ENCODE measurements at places on chromosomes 5 and 9.

DNA sequence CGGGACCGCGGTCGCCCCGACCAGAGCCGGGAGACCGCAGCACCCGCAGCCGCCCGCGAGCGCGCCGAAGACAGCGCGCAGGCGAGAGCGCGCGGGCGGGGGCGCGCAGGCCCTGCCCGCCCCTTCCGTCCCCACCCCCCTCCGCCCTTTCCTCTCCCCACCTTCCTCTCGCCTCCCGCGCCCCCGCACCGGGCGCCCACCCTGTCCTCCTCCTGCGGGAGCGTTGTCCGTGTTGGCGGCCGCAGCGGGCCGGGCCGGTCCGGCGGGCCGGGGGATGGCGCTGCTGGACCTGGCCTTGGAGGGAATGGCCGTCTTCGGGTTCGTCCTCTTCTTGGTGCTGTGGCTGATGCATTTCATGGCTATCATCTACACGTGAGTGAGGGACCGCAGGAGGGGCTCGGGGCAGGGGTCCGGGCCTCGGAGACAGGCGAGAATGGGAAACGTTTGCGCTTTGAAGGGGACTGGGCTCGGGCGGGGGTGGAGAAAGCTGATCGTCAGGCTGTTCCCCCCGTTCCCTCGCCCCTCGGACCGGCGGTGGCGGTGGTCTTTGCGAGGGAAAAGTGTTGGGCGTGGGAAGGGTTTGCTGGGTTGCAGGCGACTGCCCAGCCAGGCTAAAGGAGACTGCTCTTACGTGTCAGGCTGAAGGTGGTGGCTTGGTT, 457 bp downstream of the UGCG start:
- DNase-seq, result no peak

DNA sequence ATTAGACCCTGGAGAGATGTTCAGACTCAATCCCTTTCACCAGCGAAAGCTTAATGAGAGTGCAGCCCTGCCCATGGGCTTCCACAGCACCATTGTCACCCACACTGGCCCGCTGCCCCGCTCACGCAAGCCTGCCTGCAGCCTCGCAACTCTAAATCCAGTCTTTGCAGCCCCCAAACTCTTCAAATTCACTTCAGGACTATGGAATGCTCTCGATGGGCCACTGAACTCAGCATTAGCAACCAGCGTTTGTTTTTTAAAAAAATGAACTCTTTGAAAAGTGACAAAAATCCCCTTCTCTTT, 17.1 kb downstream of the DCANP1 start:
- no peak for DNase-seq

GRCh38 chr9:82080265-82080664, 91.7 kb downstream of the SPATA31D1 start:
- DNase-seq, result no peak

- DNase-seq, result no peak
Observed at GRCh38 chr5:131475541-131475941, 159.5 kb downstream of the RAPGEF6 start.

DNA sequence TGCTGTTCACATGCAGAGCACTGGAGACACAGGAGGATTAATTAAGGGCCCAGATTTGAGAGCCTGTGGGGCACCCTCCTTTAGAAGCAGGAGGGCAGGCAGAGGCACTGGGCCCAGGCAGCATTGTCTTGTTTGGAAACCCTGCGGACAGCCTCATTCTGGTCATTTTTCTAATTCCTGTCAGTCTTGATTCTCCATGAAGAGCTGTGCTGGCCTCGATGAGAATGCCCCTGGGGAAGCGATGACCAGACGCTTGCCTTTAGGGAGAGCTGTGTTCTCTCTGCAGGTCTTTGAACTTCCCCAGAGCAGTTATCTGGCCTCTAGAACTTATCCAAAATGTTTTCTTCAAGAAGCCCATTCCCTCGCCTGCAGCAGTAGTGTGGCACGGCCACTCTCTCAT, 117.8 kb upstream of the PTCH1 start:
- DNase-seq, result no peak

GRCh38 chr9:73294336-73294735, 142.7 kb downstream of the ANXA1 start:
- no peak for DNase-seq

DNA sequence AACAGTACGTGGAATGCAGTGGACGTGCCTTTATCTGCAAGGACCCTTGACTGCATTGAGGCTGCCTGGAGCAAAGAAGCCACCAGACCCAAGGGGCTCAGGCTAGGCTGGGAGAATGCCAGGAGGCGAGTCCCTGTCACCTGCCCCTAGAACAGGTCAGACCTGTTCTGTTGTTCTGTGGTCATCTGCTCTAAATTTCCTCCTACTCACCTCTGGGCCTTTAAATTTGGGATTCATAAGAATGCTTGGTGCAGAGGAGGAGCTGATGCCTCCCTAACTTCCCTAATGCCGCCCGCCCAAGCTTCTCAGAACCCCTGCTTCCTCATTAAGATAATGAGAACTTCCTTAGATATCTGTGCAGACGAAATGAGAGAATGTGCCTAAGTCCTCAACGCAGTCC, 32.0 kb downstream of the DAPK1 start:
- no peak for DNase-seq

DNA sequence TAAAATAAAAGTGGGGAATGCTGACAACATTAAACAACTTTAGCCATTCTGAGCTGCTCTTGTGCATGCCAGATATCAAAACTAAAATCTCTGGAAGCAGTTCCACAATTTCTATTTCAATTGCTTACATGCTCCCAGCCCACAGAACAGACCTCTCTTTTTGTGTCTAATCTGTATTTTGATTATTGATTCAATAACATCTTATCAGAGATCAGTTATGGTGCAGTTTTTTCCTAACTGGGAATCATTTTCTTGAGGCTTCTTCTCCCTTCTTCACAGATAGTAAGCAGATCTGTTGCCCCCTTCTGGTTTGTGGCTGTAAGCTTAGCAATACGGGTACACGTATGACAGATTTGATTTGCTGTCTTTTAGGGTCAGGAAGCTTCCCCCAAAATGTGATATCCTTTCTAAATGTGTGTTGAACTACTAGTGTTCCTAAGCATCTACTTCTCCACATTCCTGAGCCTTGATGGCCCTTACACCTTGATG, 39.4 kb downstream of the MRPS27 start:
- DNase-seq, result no peak

GRCh38 chr5:43007246-43007910, 32.7 kb downstream of the ANXA2R start:
- DNase-seq, result peak; percentile 57

DNA sequence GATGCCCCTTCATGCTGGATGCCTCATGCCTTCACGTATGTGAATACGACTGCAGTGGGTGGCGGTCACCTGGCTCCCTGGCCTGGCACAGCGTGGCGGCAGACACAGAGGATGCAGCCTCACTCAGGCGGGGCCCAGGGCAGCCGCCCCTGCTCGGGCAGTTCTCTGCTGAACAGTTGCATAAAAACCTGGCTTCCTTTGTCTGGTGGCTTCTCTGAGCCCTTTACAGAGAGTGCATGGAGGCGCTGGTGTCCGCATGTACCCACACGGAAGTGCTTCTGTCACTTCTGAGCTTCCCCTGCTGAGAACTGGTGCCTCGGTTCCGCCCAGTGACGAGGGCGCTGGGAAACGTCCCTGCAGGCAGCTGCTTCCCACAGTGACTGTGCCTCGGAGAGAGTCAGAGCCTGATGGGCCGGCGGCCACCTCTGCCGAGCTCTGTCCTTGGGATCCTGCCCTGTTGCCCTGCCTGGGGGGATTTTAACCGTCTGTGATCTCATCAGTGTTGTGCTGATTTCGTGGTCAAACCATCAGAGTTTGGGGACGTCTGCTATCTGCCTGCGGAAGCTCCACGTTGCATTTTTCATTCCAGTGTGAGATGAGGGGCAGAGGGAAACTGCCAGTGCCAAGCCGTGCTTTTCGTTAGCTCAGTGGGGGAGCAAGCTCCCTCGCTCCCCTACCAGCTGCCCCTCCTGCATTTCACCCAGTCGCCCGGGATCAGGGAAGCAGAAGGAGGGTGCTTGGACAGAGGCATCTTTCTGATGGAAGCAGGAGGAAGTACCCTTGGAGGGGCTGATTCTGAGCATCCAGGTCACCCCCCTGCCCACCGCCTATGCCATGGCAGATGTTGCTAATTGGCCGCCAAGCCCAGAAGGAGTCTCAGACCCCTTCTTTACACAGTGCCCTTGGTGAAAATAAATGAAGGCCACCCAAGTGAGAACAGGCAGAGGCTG, 153.0 kb upstream of the COL5A1 start:
- DNase-seq, result no peak

- no peak for DNase-seq
Observed at GRCh38 chr5:123094237-123094918, 5.3 kb downstream of the PRDM6 start.

- DNase-seq, result no peak
Observed at GRCh38 chr5:124528838-124529237, 217.6 kb downstream of the ZNF608 start.

DNA sequence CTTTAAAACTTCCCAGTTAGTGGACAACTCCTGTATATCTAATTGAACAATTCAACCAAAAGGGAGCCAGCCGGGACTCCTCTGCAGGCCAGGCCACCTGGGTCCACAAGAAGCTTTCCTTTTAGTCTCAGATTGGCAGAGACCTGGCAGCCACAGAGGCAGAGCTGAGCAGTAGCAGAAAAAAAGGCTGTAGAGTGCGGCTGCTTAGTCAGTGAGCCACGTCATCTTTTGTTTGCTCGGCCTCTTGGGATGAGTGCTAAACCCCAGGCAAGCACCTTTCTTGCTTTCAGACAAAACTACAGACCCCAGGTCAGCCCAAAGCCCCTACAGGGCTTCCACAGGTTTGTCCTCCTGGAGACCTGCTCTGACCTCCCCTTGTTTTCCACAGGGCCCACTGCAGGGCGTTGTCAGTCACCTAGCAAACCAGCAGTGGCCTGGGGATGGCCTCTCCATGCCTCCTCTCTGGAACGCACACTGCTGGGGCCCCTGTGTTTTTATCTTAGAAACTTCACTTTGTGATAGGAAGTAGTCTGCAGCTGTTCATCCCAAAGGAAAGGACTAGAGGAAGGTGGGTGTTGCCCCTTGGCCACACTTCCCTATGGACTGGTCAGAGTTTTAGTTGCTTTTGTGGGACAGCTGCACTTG, 49.9 kb downstream of the SHB start:
- DNase-seq, result no peak

DNA sequence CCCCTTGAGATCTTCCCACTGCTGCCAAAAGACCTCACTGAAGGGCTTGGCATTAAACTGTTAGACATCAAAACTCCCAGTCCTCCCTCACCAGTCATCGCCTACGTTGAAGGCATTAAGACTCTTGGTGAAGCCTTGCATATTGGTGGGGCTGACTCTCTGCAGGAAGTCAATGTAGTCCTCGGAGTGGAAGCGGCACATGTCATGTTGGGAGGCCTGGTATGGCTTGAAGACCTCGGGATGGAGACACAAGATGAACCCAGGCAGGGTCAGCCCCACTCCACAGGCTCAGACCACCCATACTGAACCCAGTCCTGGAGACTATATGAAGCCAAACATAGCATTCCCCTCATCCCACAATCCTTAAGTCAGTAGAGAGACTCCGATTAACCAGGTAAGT, 1.9 kb downstream of the HDAC3 start:
- DNase-seq, result no peak

DNA sequence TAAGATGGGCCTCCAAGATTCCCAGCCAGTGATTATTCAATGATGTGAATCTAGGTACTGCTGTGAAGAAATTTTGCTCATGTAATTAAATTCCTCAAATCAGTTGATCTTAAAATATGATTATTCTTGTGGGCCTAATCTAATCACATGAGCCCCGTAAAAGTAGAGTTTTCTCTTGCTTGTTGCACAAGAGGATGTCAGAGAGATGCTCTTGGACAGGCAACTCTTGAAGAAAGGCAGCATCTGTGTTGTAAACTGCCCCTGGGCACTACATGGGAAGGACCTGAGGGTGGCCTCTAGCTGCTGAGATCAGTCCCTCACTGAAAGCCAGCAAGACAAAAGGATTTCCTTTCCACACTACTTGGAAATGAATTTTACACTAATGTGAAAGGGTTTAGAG, 132.9 kb downstream of the TRPM3 start:
- DNase-seq, result no peak

GRCh38 chr9:115596021-115596745, 478.2 kb upstream of the TNC start:
- DNase-seq, result no peak

- no peak for DNase-seq
Observed at GRCh38 chr9:72596451-72597180, 75.2 kb downstream of the TMC1 start.

DNA sequence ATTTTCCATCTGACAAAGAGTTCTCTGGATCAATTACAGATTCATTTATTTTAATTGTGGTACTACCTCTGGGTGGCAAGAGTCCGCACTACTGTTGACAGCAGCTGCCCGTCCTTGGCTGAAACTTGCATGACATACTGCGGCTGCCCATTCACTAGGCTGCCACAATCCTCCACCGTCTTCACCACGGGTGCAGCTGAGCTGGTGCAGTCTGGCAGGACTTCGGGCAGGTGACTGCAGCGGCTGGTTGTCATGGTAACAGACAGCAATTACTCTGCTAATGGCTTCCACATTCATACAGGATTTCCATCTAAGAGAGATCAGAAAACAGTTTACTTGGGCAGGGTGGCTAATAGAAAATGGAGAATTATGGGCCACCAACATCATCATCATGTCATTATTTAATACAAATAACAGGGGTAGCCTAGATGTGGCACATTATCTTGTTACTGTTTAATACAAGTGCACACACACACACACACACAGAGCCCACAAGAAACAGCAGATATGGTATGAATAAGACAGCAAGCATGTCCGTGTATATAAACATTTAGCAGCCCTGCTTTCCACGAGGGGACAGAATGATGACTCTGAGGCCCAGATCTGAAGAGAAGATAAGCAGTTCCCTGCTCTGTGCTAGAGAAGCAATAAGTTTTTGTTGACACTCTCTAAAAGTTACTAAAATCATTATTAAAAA, 112.3 kb downstream of the MARCHF3 start:
- no peak for DNase-seq

GRCh38 chr9:124781967-124782660, 5.2 kb downstream of the OLFML2A start:
- DNase-seq, result no peak

- DNase-seq, result no peak
Observed at GRCh38 chr5:37165761-37166160, 83.4 kb downstream of the CPLANE1 start.

- DNase-seq, result no peak
Observed at GRCh38 chr5:129097498-129098296, 3.1 kb downstream of the ISOC1 start.

GRCh38 chr5:52375969-52376368, 411.7 kb upstream of the ITGA1 start:
- DNase-seq, result no peak

DNA sequence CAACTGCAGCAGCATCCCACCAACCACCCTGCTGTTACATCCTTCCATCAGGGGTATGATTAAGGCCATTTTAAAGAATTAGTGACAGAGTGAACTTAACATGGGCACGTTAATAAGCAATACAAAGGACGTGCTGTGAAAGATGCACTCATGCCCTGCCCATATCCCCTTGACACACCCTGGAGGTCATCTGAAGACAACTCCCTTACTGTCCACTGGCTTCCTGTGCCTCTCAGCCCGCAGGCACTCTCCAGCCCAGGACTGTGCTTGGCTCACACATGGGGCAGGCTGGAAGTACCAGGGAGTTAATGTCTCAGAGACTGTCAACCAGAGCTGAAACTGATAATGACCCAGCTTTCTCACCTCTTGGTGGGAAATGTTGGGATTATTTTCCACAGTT, 81.8 kb downstream of the TRIM36 start:
- no peak for DNase-seq

- no peak for DNase-seq
Observed at GRCh38 chr5:175588709-175589429, 69.0 kb upstream of the HRH2 start.

GRCh38 chr5:164119806-164120447, 614.5 kb downstream of the MAT2B start:
- DNase-seq, result no peak

All from stimulated activated CD8-positive, alpha-beta memory T cell treated with anti-CD3 and anti-CD28 coated beads, Interleukin-7, amount 100 ng/mL, for 48 hours (primary cell).